NCI-H1105 (cell line): ENCODE measurements at places on chromosomes 16 and 17.
A peak's percentile ranks its signal among the peaks of the same experiment; 100 is the strongest.

GRCh38 chr17:41258406-41258805 lies 3.2 kb downstream of the KRTAP9-9 start:
- no peak for DNase-seq

GRCh38 chr17:50818921-50819657 lies 16.3 kb upstream of the WFIKKN2 start:
- DNase-seq, result no peak

DNA sequence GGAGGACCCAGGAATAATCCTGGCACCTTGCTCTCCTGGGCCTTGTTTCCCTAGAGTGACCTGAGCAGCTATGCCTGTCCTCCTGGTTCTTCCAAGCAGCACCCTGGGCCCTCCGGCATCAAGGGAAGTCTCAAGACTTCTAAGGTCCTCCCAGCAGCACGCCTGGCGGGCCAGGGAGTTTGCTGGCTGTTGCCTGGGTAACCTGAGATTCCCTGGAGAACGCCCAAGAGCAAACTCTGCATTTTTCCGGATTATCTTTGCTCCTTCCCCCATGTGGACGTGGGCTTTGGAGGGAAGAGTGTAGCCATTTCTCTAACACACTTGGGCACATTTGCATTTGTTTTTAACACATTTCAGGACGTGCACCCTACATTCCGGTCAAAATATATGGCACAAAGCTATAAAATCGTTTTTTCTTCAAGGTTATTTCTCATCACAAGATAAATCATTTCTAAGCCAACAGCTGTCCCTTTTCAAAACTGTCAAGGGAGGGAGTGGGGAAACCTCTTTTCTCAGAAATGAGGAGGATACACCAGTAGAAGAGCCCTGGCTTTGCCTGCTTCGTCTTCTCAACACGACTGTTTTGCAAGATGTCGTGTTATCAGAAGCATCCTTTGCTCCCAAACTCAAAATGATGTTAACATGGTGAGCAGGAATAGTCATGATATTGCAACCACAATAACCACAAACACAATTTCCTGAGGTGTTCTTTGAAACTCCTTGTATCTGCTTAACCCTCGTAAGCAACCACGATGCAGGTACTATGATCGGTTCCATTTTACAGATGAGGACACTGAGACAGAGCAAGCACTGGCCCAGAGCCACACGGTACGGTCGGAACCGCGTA lies 116.5 kb downstream of the ADCY9 start:
- no peak for DNase-seq

DNA sequence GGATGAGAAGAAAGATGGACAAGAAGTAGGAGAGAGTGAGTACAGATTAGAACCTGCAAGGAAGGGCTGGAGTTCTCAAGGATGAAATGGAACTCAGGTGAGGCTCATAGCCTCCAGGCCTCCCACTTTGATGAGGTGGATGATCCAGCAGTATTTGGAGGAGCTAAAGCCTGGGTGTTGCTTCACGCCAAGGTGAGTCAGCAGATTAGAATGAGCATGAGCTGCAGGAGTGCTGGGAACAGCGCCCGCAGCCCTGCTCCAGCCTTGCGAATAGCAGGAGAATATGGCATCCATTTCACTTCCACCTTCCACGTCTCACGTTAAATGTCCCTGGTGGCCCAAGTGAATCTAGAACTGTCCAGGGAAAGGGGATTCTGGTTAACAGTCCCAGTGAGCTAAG lies 94.4 kb upstream of the CPHXL start:
- no peak for DNase-seq

DNA sequence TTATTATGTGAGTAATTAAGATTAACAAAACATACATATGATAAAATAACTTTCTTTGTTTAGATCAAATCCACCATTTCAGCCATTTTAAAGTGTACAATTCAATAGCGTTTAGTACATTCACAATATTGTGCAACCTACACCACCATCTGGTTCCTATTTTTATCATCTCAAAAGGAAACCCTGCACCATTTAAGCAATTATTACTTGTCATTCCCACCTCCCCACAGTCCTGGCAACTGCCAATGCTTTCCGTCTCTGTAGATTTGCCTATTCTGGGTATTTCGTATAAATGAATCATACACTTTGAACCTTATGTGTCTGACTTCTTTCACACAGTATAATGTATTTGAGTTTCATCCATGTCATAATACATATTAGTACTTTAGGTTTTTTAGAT lies 162.5 kb upstream of the CNTNAP4 start:
- DNase-seq, result no peak

DNA sequence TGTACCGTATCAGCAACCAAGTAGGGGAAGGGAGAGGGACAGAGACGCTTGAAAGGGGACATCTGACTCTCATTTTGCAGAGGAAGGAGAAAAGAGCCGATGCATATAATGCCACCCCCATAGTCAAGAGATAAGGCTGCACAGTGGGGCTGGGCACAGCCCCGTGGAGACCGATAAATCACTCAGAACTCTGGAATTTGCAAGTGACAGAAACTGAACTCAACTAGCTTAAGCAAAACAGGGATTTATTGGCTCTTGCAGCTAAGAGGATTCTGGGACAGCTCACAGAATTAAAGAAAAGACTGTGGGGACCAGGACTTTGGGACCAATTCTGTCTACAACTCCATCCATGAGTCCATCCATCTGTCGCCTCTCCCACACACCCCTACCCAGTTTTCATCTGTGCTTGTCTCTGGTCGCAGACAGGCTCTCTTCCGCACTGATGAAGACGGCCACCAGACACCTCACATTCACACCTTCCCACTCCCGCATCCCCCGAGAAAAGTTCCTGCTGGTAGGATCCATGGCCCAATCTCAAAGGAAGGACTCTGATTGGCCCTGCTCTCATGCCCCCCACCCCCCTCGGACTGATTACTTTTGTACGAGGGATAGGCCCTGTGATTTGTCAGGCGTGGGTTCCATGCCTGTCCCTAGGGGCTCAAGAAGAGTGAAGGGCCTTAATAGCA lies 105.9 kb upstream of the RPL38 start:
- no peak for DNase-seq

- DNase-seq, result no peak
Measured at GRCh38 chr16:84334058-84334457, 34.3 kb upstream of the ATP2C2 start.

GRCh38 chr17:27352448-27353032 lies 58.6 kb downstream of the WSB1 start:
- no peak for DNase-seq

DNA sequence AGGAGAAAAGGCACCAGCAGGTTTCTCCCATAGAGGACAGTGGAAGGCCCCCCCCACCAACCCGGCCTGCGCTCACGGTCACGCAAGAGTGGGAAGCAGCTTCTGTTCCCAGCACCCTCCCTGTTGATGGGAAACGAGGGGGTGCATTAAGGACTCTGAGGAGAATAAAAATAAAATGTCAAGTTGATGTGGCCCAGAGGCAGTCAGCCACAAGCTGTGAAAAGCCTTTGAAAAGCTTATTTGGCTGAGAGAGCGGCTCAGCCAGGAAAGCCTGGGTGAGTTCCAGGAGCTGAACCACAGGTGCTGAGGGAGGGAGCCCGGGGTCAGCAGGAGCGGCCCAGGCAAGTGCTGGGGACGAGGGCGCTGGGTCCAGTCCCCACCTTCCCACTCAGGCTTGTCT lies 26.9 kb upstream of the SPATA32 start:
- DNase-seq, result no peak

GRCh38 chr16:49089039-49089438 lies 192.6 kb downstream of the CBLN1 start:
- DNase-seq, result no peak

GRCh38 chr16:75590920-75591843 lies 25.0 kb downstream of the GABARAPL2 start:
- no peak for DNase-seq

- no peak for DNase-seq
Measured at GRCh38 chr16:997440-998051, 16.0 kb downstream of the SOX8 start.

GRCh38 chr17:12386225-12386624 lies 279.5 kb upstream of the MYOCD start:
- DNase-seq, result no peak

- DNase-seq, result no peak
Measured at GRCh38 chr16:84992717-84993075, 18.6 kb downstream of the ZDHHC7 start.

- no peak for DNase-seq
Measured at GRCh38 chr16:54953461-54953860, 22.8 kb downstream of the IRX5 start.

DNA sequence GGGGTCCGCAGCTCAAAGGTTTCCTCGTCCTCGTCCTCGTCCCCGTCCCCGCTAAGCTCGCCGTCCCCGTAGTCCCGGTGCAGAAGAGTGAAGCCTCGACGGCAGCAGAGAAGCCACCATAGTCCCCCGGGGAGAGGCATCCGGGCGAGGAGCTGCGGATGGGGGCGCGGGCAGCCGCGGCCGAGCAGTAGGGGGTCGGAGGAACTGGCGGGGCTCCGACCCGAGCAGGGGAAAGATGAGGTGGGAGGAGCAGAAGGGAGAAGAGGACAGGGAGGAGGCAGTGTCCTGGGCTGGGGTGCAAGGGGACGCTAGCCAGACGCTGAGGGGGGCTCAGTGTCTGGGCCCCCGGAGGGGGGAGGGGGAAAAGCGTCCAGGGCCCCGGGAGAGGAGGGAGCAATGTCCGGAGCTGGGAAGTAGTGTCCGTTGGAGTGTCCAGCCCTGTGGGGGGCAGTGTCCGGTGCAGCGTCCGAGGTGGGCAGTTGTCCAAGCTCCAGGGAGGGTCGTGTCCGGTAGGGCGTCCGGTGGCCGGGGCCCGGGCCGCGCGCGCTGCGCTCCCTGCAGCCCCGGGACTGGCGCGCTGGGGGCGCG lies at the start of gene PLEKHH3:
TSS of gene PLEKHH3 (minus strand) at position 571 of the 588 bp plus-strand sequence. CDS start at position 140, 431 bp downstream.
- peak; percentile 32 for DNase-seq

GRCh38 chr17:27456681-27457359 lies 572 bp downstream of the KSR1 start:
- no peak for DNase-seq

DNA sequence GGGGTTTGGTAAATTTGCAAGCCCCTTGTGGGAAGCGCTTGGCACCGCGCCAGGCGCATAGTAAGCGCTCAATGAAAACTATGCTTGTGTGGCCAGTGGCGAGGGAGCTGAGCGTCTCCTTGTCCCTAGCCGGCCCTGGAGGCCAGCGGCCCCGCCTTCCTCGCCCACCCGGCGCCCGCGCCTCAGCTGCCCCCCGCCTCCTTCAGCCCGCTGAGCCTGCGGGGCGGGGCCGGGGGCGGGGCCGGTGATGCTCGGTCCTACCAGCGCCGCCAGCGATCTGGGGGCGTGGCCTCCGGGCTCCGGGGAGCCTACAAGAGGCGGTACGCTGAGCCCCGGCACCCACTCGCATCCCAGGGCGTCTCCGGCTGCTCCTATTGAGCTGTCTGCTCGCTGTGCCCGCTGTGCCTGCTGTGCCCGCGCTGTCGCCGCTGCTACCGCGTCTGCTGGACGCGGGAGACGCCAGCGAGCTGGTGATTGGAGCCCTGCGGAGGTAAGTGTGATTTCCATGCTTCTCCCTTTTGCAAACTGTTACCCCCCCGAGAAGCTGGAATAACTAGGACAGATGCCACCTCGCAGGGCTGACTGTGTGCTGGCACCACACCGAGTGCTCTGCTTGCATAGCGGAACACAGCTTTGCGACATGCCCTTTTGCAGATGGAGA lies at the start of gene CRISPLD2:
TSS of gene CRISPLD2 (plus strand) at position 342 of the 661 bp plus-strand sequence. CDS start 18,511 bp downstream, outside the sequence.
- peak; percentile 78 for DNase-seq

DNA sequence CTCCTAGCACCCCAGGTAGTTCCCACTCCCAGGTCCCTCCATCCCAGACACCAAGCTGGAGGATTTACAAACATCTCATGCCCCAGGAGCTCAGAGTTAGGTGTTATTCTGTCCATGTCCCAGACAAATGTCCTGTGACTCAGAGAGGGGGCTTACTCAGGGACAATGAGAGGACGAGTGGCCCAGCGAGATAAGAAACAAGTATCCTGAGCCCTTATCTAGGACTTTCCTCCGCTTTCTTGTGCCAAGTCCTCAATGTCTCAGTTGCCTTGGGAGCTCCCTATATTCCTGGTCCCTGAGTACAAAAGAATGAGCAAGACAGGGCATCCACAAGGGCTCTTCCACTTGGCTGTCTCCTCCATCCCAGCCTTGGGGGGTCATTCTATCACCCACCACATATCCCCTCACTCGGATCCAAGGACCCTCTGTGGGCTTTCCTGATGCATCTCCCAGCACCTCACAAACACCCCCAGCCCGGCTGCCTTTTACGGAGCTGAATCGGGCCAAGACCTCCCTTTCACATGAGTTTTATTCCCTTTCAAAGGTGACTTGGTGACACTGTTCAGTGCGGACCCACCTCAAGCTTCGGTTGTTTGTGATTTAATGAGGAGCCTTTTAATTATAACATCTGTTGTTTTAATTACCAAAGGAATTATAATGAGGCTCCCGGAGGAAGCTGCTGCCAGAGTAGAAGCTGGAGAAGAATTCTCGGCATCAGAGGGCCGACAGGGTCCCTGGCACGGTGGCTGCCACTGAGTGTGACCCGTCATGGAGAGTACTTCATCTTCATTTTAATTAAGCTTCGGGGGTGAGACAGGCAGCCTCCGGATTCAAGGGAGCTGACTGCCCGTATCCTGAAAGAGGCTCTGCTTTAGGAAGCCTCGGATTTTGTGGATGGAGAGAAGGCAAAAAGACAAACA lies 121.5 kb downstream of the WSCD1 start:
- no peak for DNase-seq

GRCh38 chr16:57504001-57504400 lies 17.7 kb upstream of the DOK4 start:
- no peak for DNase-seq

DNA sequence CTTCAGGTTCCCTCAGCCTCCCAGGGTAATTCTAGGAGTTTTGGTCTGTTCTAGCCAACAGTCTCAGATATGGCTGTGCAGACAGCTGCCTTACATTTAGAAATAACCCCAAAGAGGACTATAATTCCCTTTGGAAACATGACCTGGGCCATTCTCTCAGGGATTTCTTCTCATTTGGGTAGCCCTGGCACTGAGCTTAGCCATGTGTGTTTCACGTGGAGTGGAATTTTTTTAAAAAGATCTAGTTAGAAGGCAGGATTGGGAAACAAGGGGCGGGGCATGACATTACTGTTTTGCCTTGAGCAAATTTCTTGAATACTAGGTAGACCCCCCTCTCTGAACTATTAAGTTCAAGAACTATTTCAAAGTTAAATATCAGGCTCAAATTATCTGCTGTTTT lies 29.6 kb upstream of the MRC2 start:
- no peak for DNase-seq

DNA sequence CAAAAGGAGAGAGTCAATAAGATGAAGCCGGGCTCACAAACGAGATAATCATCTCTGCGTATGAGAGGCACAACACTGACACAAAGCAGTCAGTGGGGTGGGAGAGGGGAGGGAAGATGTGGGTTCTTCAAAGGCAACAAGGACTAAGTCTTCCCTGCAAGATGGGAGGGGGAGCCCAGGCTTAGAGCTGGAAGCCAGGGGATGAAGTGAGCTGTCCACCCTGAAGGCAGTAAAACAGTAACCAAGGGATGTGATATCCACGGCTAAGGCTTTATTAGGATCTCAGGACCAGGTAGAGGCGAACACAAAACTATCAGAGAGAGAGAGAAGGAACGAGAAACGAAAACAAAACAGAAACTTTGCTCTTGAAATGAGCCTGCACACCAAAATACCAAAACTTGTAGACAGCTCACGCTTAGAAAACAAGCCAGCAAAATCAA lies 115.9 kb downstream of the DYNLRB2 start:
- DNase-seq, result no peak
